ENCODE measurements at places on chromosomes 7 and 10.

GRCh38 chr10:70920519-70920918 is 32.2 kb upstream of the PCBD1 start:
- no peak for DNase-seq

DNA sequence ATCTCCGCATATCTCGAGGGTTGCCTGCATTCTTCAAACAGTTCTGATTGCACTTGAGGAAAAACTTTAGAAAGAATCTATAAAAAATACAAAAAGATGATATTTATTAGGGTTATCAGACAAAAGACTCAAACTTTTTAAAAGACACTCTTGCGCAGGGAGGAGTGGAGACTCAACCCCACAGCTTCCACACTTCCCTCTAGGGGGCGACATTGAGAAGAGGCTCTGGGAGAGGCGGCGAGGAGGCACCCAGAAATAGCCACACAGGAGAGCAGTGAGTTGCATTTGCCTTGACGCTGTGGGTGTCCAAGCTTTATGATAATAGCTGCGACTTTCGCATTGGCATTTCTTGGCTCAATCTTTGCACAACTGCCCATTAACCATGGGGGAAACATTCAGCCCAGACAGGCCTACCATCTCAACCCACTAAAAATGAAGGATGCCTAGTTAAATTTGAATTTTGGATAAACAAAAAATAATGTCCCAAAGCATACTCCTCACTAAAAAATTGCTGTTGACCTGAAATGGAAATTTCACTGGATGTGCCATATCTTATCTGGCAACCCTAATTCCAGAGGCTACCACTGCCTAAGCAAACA is 86.2 kb downstream of the EBF3 start:
- no peak for DNase-seq

- DNase-seq = no peak
Observed at GRCh38 chr7:974172-974571, 1.2 kb downstream of the COX19 start.

DNA sequence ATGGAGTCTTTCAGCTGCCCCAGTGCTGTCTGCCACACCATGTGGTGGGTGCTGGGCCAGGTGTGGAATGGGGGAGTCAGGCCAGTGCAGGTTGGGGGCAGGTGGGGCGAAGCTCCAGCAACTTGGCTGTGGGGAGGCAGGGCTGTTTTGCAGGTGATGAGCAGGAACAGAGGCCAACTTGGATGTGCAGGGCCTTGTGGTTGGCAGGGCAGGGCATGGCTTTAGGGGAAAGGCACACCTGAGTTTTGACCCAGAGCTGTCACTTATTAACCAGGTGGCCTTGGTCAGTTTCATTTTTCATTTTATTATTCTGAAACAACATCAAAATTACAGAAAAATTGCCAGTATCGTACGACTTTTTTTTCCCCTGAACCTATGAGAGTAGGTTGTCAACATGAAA is 1.1 kb upstream of the SFTPA2 start:
- no peak for DNase-seq

GRCh38 chr7:47295606-47296005 is 286.3 kb downstream of the TNS3 start:
- DNase-seq = no peak

GRCh38 chr7:116621649-116622048 is 50.3 kb upstream of the MET start:
- DNase-seq = no peak

DNA sequence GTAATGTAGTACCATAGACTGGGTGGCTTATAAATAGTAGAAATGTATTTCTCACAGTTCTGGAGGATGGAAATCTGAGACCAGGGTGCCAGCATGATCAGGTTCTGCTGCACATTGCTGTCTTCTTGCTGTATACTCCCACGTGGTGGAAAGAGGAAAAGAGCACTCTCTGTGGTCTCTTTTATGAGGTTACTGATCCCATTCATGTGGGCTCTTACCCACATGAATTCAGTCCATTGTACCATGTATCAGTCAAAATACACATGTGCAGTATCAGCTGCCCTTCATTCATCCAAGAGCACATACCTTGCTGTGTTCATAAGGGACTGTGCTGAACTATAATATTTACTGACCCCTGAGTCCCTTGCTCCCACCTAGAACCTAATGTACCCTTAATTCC is 17.1 kb downstream of the PNLIPRP2 start:
- no peak for DNase-seq

- no peak for DNase-seq
Observed at GRCh38 chr10:50603151-50603850, 20.5 kb downstream of the SGMS1 start.

DNA sequence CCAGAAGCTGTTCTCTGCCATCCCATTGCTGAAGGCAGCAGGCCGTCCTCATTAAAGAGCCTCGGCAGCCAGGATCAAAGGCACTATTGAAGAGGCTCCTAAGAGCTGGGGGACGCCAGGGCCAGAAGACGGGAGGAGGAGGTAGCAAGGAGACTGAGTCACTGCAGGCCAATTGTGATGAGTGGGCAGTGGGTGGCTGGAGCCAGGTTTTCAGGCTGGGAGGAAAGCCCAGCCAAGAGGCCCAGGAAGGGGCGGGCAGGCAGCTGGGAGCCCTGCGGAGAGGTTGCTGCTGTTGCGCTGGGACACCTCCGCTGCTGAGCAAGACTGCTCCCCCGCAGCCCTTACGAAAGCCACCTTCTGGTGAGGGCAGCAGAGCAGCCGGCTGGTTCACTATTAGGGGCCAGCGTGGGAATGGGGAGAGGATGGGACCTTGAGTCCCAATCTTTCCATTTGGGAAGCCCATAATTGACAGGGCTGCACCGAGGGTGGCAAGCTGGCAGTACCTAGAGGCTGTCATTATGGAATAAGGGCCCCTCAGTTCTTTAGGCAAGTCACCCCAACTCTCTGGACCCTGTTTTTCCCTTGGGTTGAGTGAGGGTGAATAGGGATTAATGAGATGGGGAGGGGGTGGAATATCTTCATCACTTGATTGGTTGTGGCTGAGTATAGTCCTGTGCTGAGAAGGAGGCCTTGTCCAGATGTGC is 48.4 kb downstream of the UNC5B start:
- DNase-seq = peak; percentile 55

DNA sequence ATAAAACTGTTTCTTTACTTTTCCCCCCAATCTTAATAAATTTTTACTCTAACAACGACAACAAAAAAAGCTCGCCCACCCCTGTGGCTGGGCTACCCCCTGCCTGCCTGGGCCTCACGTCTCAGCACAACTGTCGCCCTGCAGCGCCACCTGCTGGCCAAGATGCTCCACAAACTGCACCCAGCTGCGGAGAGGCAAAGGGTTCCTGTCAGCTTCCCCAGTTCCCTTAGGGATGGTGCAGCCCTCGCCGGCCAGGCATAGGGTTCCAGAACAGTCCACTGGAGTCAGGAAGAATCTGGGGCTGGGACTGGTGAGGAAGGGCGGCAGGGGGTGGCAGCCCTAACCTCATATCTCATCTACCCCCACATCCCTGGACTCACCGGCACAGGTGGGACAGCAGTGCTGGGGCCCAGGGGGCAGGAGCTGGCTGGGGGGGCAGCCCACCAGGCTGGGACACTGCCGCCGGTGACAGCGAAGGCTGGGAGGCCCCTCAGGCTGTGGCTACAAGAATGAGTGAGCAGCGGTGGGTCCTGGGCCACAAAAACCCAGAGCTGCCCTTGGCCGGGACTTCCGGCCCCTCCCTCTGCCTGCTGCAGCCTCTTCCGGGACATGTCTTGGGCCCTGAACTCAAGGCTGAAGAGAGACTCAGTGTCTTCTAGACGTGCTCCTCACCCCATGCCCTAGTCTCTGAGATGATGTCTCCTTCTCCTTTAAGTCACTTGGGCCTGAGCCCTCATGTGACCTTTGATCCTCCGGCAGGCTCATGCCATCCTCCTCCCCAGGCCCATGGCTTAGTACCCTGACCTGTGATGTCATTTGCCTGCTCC is 21.2 kb downstream of the ATP6V1F start:
- peak; percentile 13 for DNase-seq

- no peak for DNase-seq
Observed at GRCh38 chr10:73641328-73642060, at the start of gene MYOZ1. MYOZ1 (minus strand) TSS chr10:73641474; CDS start chr10:73640017, 1,457 bp downstream.

- DNase-seq = no peak
Observed at GRCh38 chr7:47833211-47833610, 115.1 kb downstream of the PKD1L1 start.

GRCh38 chr7:28808796-28809533 is 149.2 kb downstream of the TRIL start:
- DNase-seq = no peak

- no peak for DNase-seq
Observed at GRCh38 chr10:110268971-110269370, 35.7 kb downstream of the SMNDC1 start.

- DNase-seq = no peak
Observed at GRCh38 chr7:100825215-100825671, 2.1 kb downstream of the EPHB4 start.

DNA sequence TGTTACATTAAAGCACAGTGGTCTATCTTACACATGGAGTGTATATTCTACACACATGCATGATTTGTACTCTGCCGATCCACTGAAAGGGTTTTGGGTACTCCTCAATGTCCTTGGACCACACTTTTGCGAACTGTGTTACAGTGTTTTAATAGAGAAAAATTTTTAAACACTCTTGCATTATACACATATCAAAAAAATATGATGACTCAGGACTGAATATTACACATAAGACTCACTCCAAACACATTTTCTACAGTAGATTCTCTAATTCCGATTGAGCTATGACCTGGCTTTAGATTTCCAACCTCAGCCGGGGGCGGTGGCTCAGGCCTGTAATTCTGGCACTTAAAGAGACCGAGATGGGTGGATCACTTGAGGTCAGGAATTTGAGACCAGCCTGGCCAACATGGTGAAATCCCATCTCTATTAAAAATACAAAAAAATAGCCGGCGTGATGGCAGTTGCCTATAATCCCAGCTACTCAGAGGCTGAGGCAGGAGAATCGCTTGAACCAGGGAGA is 222.4 kb downstream of the CACNA2D1 start:
- no peak for DNase-seq

DNA sequence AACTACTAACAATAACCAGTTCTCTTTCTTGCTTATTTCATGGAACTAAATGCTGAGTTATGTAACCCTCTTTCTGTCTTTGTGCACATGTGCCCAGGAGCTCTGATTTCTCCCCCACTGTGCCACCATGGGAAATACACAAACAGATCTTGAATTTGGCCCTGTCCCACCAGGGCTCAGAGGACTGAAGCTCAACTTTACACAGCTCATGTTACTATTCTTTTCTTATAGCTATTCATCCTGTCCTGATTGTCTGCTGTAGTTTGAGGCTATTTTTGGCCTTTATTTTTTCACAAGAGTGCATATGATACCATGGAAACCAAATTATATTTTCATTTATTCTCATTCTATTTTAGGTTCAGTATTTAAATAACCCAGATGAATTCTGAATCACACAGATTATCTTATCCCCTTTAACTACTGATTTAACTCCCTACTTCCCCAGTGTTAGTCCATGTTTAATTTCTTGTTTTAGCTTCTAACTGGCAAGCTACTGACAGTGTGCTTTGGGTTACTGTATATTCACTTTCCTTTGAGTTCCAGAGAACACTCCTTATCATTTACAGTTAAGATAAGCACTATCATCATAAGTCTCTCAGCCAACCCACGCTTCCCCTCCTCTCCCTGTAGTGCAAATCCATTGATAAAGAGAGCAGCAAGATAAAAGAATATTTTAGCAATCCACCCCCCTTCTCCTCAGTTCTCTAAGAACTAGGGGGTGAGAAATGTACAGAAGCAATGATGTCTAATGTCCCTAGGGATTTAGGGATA is 71.8 kb upstream of the GSDME start:
- no peak for DNase-seq

DNA sequence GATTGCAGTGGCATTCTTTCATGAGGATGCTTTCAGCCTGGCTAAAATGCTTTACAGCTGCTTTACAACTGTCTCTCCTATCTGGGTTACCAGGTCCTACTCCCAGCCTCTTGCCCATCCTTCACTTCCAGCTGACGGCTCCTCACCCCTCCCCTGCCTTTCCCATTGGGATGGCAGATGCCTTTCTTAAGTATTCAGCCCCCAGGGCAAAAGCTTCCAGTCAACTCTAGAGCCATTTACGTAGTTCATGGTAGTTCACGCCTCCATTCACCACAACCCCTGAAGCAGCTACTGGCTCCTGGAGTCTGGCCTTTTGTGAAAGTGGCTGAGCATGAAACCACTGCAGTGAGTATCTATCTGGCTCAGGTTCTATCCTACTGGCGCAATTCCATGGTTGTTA is 17.2 kb upstream of the BMPER start:
- DNase-seq = no peak

DNA sequence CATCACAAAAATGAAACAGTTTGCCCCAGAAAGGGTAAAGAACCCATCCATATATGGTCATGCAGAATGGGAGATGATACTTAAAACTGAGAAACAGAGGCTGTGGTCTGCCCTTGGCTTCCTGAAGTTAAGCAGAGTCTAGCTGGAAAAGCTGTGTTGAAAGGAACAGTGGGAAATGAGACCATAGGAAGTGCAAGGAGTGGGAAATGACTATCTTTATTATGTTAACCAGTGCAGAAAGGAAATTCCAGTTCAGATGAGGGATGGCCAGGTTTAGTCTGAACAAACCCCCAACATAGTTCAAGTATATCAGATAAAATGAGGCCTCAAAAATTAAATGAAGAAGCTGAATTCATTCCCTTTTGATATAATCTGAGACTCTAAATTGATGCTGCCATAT is 112.2 kb upstream of the TARP start:
- DNase-seq = no peak

DNA sequence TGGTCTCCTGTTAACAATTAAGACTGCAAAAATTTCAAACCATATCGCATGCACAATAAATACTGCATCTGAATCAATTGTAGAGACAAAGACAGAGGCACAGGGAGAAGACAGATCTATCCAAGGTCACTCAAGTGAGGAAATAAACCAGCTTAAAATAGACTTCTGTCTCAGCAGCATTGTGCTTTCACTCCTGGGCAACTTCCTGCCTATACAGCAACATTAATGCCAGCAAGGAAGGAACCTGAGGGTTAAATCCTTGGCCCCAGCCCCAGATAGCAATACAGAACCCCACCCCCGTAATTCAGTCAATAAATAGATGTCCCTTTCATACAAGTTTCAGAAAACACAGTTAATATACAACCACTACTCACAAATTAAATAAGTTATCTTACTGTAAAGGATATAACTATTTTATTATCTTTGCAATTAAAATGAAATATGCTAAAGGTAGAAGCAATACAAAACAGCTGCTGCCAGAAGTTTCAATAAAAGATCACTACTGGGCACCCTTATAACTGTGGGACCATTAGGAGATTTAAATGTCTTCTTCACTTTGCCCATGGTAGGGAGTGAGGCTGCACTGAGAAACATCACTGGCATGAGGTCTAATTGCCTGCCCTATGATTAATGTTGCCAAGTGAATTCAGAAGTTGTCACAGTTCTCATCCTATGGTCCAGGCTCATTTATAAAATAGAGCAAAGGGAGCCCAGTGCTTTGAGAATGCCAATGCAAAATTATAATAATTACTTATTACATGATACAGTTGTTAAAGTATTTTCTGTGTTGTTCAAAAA is 49.4 kb downstream of the CAV1 start:
- DNase-seq = no peak

Measured in nucleus accumbens (tissue), 56 donors.